ENCODE measurements at places on chromosomes 12 and 14. TPM values are rescaled to one million over a fixed set of nuclear protein-coding genes. Genes with fewer than 3 reads are reported as not detected.

The GPR84 gene
- total RNA-seq: not detected

The SERPINA10 gene
- not detected for total RNA-seq

The CACNA2D4 gene
- total RNA-seq: not detected

The BHLHE41 gene
- 4.4 TPM for total RNA-seq

The PPP2R5C gene
- 60.0 TPM for total RNA-seq

The NKX2-8 gene
- total RNA-seq: not detected

The C12orf50 gene
- total RNA-seq: not detected

The TAS2R10 gene
- total RNA-seq: 0.13 TPM

The SIX1 gene
- total RNA-seq: 0.30 TPM

The GPR137C gene
- 0.87 TPM for total RNA-seq

The ABCD2 gene
- total RNA-seq: not detected

The RHOJ gene
- total RNA-seq: 20.3 TPM

The SLC5A8 gene
- total RNA-seq: not detected

The TRAF3 gene
- 25.0 TPM for total RNA-seq

The TBC1D30 gene
- 24.4 TPM for total RNA-seq

The RNASE9 gene
- total RNA-seq: not detected

The PRH1 gene
- total RNA-seq: 3.0 TPM

The C1QL4 gene
- total RNA-seq: not detected

The TCL1B gene
- total RNA-seq: not detected

The P2RX2 gene
- total RNA-seq: not detected

The CEBPE gene
- total RNA-seq: not detected

The DNAH10 gene
- not detected for total RNA-seq

The TAS2R42 gene
- total RNA-seq: not detected

The AICDA gene
- not detected for total RNA-seq

Data from mammary microvascular endothelial cell (primary cell).